ENCODE measurements at places on chromosomes 3 and 15. TPM values are rescaled to one million over a fixed set of nuclear protein-coding genes. Genes with fewer than 3 reads are reported as not detected.

MLF1 gene
- 121 TPM for total RNA-seq

GRCh38 chr3:132245552-132246142 lies 71.6 kb upstream of the ACP3 start:
- no peak overlapping the region for H3K27ac ChIP-seq
- H3K4me3 ChIP-seq = no peak overlapping the region
- no peak for DNase-seq
- H3K27me3 ChIP-seq = no peaks in the 10 kb centered on the region
- H3K36me3 ChIP-seq = no peaks in the 10 kb centered on the region
- no peaks in the 10 kb centered on the region for H3K4me1 ChIP-seq

- no peaks in the 10 kb centered on the region for H3K4me1 ChIP-seq
- peaks cover 5% of the 10 kb centered on the region for H3K36me3 ChIP-seq
- no peak overlapping the region for H3K4me3 ChIP-seq
- no peak overlapping the region for H3K27ac ChIP-seq
Observed at GRCh38 chr3:25725810-25726209, 57.4 kb downstream of the NGLY1 start.

GRCh38 chr15:25250906-25251622 lies 187.8 kb downstream of the UBE3A start:
- no peak overlapping the region for H3K4me3 ChIP-seq
- no peaks in the 10 kb centered on the region for H3K27me3 ChIP-seq
- no peak for DNase-seq

DNA sequence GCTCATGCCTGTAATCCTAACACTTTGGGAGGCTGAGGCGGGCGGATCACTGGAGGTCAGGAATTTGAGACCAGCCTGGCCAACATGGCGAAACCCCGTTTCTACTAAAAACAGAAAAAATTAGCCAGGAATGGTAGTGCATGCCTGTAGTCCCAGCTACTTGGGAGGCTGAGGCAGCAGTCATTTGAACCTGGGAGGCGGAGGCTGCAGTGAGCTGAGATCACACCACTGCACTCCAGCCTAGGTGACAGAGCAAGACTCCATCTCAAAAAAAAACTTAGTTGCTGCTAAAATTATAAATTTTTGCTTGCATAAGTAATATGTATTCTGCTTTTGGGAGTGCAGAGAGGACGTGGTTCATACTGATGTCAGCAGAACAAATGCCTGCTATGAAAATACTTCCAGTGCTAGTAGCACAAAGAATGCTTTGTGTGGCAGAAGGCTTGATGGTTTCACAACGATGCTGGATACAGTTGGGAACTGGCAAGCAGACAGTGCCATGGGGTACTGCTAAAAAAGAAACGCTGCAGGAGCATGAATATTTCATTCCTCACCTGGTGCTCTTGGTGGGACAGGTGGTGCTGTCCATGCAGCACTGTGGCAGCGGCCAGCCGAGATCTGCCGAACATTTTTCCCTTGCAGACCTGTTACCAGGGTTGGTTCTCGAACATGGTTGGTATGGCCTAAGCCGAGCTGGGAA lies 31.1 kb downstream of the FBXL22 start:
- H3K4me3 ChIP-seq = no peak overlapping the region
- DNase-seq = peak; percentile 21
- no peaks in the 10 kb centered on the region for H3K27me3 ChIP-seq
- H3K4me1 ChIP-seq = no peaks in the 10 kb centered on the region
- H3K36me3 ChIP-seq = peaks cover 69% of the 10 kb centered on the region

- no peaks in the 10 kb centered on the region for H3K27me3 ChIP-seq
- H3K4me1 ChIP-seq = no peaks in the 10 kb centered on the region
- DNase-seq = no peak
- H3K36me3 ChIP-seq = no peaks in the 10 kb centered on the region
- no peak overlapping the region for H3K27ac ChIP-seq
- no peak overlapping the region for H3K4me3 ChIP-seq
Observed at GRCh38 chr3:175988401-175988800, 1129.3 kb downstream of the NAALADL2 start.

Measured in cardiac muscle cell (in vitro differentiated cells and primary cell).